ENCODE measurements at places on chromosomes 12 and 14.

- DNase-seq, result no peak
Measured at GRCh38 chr12:55720071-55720564, at the start of gene RDH5. TSS of gene RDH5 (plus strand) at chr12:55720393. CDS start at chr12:55721185, 792 bp downstream.

- DNase-seq, result no peak
Measured at GRCh38 chr14:64654901-64655300, 49.3 kb upstream of the PLEKHG3 start.

DNA sequence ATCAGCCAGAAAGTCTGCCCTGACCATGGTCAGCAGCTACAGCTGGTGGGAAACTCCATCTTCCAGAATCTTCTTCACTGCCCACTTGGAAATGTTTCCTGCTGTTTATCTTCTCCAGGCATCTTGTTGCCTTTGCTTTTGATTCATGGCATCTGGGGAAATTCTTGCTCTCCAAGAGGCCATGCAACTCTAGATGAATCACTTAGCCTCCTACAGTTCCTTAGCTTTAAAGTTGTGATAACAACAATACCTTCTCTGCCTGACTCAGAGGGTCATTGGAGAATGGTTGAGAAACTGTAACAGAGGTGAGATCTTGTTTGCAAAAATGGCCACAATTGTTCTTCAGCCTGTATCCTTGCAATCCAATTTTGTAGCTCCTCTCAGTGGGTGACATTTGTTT, 121.0 kb upstream of the VRK1 start:
- no peak for DNase-seq

GRCh38 chr14:101562659-101563351, 1.5 kb downstream of the DIO3 start:
- DNase-seq, result no peak

DNA sequence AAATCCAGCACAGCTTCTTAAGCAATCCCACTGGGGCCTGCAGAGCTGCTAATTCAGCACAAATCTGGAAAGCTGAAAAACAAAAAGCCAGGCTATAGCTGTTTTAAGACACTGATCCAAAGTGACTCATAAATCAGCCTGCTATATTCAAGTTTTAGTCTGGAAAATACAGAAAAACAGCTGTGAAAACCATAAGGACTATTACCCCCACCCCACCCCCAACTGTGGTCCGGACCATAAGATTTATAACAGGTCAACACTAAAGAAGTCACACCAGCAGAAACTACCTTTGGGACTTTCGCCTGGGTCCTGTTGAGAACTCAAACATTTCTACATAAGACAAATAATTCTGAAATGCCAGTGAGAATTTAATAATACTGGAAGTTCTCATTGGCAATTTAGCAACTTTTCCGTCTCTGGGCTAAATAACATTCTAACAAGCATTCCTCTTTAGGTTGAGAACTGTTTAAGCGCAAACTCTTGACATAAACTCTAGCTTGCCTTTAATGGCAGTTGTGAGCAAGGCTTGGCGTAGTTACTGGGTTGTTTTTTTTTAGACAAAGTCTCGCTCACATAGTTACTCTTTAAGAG, 3.3 kb downstream of the LRIG3 start:
- DNase-seq, result no peak

DNA sequence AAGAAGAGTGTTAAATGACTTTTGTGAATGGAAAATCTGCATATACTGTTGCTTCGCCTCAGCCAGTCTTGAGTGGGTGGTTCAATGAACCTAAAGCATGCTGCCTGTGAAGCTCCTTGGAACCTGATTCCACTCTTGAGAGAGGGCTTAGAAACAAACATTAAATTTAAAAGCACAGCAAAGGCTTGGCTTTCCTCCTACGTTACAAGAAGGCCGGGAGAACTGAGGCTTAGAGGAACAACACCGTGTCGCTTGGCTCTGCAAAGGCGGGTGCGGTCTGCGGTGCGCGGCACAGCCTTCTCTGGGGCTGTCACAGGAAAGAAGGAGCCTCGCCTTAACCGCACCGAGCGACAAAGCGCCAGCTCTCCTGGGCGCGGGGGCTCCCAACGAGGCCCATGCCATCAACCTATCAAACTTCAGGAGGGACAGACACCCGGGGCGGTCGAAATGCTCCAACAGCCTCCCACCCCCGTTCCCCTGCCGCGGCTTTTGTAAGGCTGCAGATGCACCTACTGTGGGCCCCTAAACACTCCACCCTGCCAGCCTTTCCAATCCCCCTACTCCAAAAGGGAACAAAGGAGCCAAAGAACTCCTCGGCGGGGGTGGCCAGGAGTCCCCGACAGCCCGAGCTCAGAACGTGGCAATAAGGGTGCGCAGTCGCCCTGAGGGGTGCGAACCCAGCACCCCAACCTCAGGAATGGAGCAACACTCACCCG, 729 bp downstream of the OSBPL8 start:
- DNase-seq, result peak; percentile 68

DNA sequence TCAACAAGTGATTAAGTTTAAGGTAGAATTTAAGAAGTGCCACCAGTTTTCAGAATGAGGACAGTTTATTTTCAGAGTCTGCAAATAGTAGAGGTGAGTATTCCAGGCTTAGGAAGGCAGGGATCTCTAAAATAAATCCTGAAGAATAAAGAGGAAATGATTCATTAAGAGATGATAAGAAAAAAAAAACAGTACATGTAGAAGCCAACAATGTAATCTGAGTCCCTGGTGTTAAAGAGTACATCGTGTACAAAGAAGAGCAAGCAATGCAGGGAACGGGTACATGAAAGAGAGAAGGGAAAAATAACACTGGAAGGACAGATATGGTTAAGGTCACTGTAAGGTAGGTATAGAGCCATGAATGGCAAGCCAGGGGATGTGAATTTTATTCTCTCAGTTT, 95.2 kb upstream of the FOXG1 start:
- no peak for DNase-seq

GRCh38 chr14:54730156-54730961, 163.4 kb downstream of the SAMD4A start:
- no peak for DNase-seq

- no peak for DNase-seq
Measured at GRCh38 chr14:77710364-77710763, 2.5 kb downstream of the SLIRP start.

DNA sequence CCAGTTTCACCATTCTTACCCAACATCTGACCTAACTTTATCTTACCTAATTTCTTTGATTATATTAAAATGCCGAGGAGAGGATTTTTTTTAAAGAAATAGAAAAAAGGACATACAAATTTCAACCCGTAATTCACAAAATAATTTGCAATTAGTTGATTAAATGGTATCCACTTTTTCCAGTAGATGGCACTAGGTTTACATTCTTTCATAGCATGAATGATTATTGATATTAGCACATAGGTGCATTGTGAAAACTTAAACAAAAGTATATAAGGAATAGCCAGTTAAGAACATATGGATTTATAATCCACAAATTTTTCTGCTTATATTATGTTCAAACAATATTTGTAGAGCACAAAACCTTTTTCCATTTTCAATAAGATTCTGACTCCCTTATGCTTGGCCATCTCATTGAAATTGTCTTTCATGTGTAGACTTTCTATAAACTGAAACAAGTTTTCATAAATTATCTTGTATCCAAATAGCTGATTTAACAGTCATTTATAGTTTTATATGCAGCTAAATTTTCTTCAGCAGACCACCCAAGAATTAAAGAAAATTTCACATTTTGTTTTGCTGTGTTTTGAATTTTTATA, 35.3 kb downstream of the MSRB3 start:
- DNase-seq, result no peak

- DNase-seq, result no peak
Measured at GRCh38 chr12:52615912-52616311, 2.4 kb downstream of the KRT73 start.

GRCh38 chr14:104681689-104682074, 7.7 kb upstream of the INF2 start:
- peak; percentile 72 for DNase-seq

DNA sequence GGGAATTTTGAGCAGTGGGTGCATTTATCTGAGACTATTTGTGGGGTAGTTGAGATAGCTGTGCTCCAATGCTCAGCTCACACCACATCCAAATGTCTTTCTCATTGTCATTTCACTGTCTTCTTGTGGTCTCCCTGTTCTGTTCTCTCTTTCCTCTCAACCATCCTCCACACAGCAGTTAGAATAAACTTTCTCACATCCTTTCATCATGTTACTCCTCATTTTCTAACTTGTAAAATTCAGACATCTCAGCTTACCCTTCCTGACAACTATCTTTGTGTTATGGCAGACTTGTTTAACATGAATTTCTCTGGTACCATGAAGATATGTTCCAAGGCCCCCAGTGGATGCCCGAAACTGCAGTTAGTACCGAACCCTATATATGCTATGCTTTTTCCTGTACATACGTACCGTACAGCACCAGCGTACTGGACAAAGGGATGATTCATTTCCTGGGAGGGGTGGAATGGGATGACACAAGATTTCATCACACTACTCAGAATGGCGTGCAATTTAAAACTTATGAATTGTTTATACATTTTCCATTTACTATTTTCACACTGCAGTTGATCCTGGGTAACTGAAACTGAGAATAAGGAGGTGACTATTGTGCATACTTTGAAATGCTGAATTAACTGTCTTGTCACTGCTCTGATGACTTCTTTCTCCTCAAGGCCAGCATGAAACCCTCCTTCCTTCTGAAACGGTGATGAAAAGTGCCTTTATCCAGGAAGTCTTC, 177.1 kb upstream of the SLC38A2 start:
- no peak for DNase-seq

DNA sequence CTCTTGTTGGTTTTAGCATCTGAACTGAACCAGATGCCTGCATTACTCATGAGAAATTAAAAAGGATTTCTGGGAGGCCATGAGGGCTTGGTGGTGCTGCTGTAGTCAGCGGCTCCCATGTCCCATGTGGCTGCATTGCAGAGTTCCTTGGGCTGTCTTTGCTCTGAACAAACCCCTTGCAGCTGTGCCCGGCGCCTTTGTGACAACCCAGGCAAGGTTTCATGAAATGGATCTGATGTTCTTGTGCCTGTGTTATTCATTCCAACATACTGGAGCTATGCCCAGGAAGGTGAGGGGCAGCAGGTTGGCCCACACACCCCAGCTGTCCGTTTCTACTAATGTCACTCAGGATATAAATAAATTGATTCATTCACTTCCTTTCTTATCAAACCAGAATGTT, 40.8 kb downstream of the TGFB3 start:
- DNase-seq, result peak; percentile 17

GRCh38 chr14:68283378-68284123, 464.0 kb downstream of the RAD51B start:
- DNase-seq, result no peak

DNA sequence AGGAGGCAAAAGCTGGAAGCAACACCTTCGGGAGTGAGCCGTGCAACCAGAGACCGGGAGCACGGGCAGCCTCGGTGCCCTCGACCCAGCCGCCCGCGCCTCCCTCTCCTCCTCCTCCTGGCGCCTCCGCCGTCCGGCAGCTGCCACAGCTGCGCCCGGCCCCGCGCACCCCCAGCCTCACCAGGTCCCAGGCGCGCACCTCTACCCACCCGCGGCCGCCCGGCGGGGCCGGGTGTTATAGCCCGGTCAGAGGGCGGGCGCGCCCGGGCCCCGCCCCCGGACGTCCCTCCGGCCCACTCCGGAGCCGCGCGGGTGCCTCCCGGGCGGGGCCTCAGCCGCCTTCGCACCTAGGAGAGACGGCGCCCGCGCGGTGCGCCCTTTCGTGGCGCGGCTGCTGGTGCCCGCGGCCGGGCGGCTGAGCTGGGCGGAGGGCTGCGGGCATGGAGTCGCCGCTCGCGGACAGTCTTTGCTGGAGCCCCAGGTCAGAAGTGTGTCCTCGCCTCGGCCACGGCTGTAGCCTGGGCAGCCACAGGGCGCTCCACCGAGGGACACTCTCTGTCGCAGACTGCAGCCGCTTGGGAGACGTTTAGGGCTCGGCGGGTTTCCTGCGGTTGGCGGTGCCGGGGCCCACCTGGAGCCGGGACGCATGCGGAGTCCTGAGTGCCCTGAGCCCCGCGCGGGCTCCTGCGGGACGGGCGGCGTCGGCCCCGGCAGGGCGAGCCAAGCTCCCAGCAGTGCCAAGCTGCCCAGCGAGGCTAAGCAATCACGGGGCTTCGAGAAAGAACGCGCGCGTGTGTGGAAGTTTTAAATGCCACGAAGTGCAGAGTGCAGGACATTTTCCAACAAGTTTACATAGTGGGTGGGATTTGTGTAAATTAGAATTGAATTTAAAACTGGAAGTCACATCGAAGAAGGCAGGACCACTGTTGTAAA, at the start of gene CPM:
Gene CPM, minus strand, starts transcription at position 211 of the 933 bp plus-strand sequence. CDS start 334 bp downstream, outside the sequence.
- peak; percentile 22 for DNase-seq

- no peak for DNase-seq
Measured at GRCh38 chr14:68687746-68688145, 105.1 kb downstream of the ZFP36L1 start.

DNA sequence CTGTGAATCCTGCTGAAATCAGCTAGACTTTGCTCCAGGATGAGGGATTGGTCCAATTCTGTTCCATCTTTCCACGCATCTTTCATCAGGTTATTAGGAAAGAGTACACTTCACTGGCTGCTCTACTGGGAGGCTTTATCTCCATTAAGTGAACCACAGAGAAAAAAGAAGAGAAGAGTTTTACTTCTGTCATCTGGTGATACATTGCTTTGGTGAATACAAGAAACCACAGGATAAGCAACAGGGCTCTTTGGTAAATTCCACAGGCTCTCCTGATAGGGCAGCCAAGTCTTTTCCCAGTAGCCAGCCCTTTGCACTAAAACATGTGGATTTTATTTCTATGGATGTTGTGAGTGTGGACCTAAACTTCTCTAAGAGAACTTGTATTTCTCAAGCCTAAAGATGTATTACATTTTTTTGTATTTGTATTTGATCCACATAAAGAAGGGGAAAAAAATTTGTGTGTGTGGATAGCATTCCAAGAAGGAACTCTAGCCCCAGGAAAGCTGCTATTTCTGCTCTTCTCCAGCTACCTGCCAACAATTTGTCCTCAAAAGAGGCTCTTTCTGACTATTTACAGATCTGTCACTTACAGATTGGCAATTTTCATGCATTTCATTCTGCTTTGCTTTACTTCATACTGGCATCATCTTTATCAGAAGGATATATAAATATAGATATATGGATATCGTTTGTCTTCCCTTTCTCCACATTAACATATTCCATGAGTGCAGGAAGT, 1117.6 kb upstream of the TMEM132C start:
- DNase-seq, result no peak

GRCh38 chr14:41397926-41398325, 208.8 kb upstream of the LRFN5 start:
- DNase-seq, result no peak

- no peak for DNase-seq
Measured at GRCh38 chr12:102652645-102653313, 172.4 kb upstream of the IGF1 start.

DNA sequence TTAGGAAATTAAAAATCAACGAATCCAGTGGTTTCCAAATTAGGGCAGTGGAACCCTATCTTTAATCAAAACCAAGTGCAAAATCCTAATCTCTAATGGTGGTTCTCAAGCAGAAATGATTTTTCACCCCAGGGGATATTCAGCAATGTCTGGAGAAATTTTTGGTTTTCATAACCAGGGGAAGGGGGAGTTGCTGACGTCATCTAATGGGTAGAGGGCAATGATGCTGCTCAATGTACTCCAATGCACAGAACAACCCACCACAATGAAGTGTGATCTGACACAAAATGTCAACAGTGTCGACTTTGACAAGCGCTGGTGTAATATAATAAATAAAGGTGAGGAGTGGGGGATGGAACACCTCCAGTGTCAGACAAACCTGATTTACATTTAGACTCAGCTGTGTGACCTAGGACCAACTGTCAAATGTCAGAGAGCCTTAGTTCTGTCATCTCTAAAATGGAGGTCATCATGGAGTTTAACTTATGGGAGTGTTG, 81.5 kb downstream of the CMKLR1 start:
- no peak for DNase-seq

Data from BE2C (cell line).